Nasal cavity respiratory epithelium epithelial cell of viscerocranial mucosa (primary cell): ENCODE measurements at places on chromosomes 2 and 18. TPM values are rescaled to one million over a fixed set of nuclear protein-coding genes. Genes with fewer than 3 reads are reported as not detected.

Gene REEP1
- under 0.01 TPM in 1 of 2 replicates, not detected in the other for total RNA-seq

Gene SMYD1
- not detected in 2 replicates for total RNA-seq

Gene SCLY
- total RNA-seq = 19.5 and 25.4 TPM in 2 replicates

Gene SAP130
- 3.8 and 7.1 TPM in 2 replicates for total RNA-seq

Gene GPR45
- total RNA-seq = not detected in 2 replicates

Gene STARD6
- 0.34 TPM in 1 of 2 replicates, not detected in the other for total RNA-seq

Gene SP140
- total RNA-seq = under 0.01 and 0.36 TPM in 2 replicates

Gene SPATA3
- not detected in 2 replicates for total RNA-seq

Gene PSTPIP2
- total RNA-seq = 9.6 and 18.9 TPM in 2 replicates

Gene NT5DC4
- 0.07 TPM in 1 of 2 replicates, not detected in the other for total RNA-seq

Gene FBXO15
- total RNA-seq = under 0.01 and 0.78 TPM in 2 replicates

Gene FAM117B
- total RNA-seq = 4.8 and 11.9 TPM in 2 replicates

Gene SLC39A6
- total RNA-seq = 201 and 377 TPM in 2 replicates

Gene CFAP65
- total RNA-seq = not detected in 2 replicates

Gene NOSTRIN
- total RNA-seq = under 0.01 and 1.00 TPM in 2 replicates

Gene KCNK3
- not detected in 2 replicates for total RNA-seq
